Non-pigmented ciliary epithelial cell (primary cell): ENCODE measurements at places on chromosomes 12 and 14.

DNA sequence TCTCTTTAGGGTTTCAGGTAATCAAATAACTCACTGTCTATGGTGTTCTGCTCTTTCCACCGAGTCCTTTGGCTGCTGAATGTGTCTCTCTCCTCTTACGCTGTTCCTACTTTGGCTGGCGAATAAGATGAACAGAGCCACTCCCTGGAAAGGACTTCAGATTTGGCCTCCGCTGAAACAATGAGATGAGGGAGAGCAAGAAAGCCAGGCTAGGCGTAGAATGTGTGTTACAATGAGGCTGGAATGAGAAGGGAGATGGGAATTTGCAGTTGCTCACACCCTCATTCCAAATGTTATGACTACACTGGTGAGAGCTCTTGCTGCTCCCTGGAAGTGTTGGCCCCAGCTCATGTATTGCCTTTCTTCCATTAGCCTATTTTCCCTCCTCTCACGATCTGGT, at the start of gene MFAP5:
MFAP5 (minus strand) TSS at position 234 of the 400 bp plus-strand sequence. CDS start 722 bp downstream, outside the sequence.
- DNase-seq, result no peak

DNA sequence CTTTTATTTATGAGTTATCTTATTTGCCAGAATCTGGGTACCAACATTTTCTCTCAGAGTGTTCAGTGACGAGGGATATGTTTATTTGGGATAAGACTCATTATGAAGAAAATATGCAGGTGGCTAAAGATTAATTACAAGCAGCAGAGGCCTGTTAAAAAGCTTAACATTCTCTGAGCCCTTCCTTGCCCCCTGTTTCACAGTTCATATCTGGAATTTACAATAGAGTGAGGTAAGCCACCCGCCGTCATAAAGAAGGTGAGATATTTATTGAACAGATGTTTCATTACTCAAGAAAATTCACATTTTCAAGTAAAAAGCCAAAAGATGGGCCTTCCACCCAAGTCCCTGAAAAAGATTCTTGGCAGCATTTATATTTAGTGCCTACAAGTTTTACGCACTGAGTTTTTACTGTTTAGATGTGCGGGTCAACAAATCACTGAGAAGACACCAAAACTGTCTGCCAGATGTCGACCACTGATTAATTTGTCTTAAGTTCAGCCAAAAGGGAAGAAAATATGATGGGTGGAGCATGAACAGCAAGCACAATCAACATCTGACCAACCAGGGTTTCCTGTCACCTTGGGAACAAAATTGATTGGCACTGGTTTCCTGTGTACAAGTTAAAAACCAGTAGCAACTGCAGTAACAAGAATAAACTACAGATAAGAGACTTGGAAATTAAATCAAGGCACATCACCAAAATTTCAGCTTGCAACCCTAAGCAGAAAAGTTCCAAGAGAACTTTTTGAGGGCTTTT, 85.5 kb upstream of the PTPRB start:
- no peak for DNase-seq

GRCh38 chr12:130645751-130646150, 70.3 kb downstream of the RIMBP2 start:
- DNase-seq, result no peak

DNA sequence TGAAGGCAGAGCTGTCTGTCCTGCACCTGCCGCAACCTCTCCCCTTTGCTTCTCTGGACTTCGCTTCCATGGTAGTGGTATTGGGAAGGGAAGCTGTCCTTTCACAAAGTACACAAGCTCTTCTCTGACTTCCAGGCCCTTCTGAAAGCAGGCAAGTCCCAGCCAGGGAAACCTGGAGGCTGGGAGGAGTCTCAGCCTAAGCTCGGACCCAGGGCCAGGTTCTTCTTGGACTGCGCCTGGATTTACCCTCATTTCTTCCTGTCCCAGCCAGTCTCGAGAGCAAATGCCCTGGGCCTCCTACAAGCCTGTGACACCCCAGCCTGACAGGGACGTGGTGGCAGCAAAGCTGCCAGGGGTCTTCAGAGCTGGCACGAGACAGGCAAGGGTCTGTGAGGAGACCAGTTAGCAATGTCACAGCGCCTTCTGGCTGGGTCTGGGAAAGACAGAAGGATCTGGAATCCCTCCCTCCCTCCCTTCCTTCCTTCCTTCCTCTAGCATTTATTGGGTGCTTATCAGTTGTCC, 22.4 kb downstream of the ISCA2 start:
- no peak for DNase-seq

DNA sequence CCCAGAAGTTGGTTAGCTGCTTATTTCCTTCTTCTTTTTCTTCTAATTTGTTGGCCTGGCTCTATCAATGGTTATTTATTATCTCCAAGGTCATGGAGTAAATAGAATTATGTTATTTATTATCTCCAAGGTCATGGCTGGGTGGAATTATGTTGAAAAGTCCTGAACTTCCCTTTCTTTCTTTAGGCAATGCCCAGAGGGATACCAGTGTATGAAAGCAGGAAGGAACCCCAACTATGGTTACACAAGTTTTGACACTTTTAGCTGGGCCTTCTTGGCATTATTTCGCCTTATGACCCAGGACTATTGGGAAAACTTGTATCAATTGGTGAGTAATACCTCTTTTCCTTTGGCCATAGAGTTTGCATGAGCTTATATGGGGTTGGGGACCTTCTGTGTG, 111.6 kb downstream of the SCN8A start:
- no peak for DNase-seq

DNA sequence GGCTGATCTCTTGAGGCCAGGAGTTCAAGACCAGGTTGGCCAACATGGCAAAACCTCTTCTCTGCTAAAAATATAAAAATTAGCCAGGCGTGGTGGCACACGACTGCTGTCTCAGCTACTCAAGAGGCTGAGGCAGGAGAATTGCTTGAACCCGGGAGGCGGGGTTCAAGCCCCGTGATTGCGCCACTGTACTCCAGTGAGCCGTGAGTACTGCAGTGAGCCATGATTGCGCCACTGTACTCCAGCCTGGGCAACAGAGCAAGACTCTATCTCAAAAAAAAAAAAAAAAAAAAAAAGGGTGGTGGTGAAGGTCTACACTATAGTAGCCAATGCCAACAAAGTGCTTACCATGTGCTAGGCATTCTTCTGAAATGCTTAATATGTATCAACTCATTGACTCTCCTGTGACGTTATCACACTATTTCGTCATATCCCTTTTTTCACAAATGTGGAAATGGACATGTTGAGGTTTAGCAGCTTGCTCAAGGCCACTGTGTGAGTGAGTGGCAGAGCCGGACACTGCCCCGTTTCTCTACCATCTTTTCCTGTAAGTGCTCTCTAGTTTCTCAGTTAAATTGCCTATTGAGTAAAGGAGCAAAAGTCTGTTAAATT, 59.6 kb downstream of the GNS start:
- no peak for DNase-seq

GRCh38 chr14:92916201-92916600, 6.7 kb upstream of the CHGA start:
- DNase-seq, result no peak

- DNase-seq, result no peak
Measured at GRCh38 chr14:104979758-104980610, 1.8 kb upstream of the AHNAK2 start.

- peak; percentile 91 for DNase-seq
Measured at GRCh38 chr12:59597385-59597781, 1.6 kb downstream of the SLC16A7 start.
